Hematopoietic multipotent progenitor cell treated with erythropoietin and hydrocortisone succinate and interleukin-3 and kit ligand, for 15 days (in vitro differentiated cells): ENCODE measurements at places on chromosomes 3 and 15.
A peak's percentile ranks its signal among the peaks of the same experiment; 100 is the strongest.

GRCh38 chr15:59413577-59413976 is 24.4 kb upstream of the FAM81A start:
- DNase-seq: no peak

- no peak for DNase-seq
Observed at GRCh38 chr15:67865331-67865730, 25.5 kb upstream of the RNU6-1 start.

- no peak for DNase-seq
Observed at GRCh38 chr15:68028888-68029207, 25.3 kb upstream of the PIAS1 start.

GRCh38 chr3:69203631-69204314 is 81.4 kb upstream of the LMOD3 start:
- DNase-seq: no peak

DNA sequence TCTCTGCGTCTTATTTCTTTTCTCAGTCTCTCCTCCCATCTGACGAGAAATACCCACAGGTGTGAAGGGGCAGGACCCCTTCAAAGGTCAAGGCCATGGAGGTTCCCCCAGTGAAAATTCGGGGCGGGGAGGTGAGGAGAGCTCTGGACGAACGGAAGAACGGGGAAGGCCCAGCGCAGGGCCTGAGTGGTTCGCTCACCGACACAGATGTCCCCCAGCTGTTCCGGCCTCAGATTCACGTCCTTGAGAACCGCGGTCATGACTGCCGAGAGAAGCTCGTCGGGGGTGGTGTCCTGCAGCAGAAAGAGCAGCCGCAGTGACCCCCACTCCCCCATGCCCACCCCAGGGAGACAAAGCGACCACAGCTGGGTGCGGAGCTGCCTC is 542 bp downstream of the ACAA1 start:
- peak; percentile 11 for DNase-seq

GRCh38 chr3:150410311-150411105 is 2.4 kb downstream of the TSC22D2 start:
- DNase-seq: peak; percentile 49

- DNase-seq: no peak
Observed at GRCh38 chr3:22935040-22935439, 268.1 kb upstream of the UBE2E2 start.

DNA sequence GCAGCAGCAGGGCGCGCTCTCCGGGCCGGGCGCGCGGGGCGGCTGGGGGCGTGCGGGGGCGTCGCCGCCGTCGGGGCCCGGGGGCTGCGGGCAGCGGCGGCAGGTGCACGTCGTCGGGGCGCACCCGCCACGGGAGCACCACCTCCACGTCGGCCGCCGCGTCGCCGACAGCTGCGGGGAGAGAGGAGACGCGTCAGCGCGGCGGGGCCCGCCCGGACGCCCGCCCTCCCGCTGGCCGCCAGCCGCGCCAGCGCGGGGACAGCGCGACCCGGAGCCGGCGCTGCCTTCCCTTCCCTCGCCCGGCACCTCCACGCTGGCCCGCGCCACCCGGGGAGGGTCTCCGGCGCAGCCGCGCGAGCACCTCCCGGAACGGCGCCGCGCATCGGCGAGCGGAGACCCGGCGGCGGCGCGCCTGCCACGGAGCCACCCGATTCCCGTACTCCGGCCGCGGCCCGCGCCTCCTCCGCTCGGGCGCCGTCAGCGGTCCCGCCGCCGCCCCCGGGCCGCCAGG is 481 bp downstream of the ADAMTS17 start:
- no peak for DNase-seq

GRCh38 chr3:171121801-171122200 is 95.3 kb upstream of the SLC2A2 start:
- DNase-seq: no peak
